Renal cortical epithelial cell (primary cell): ENCODE measurements at places on chromosomes 2 and 18.

DNA sequence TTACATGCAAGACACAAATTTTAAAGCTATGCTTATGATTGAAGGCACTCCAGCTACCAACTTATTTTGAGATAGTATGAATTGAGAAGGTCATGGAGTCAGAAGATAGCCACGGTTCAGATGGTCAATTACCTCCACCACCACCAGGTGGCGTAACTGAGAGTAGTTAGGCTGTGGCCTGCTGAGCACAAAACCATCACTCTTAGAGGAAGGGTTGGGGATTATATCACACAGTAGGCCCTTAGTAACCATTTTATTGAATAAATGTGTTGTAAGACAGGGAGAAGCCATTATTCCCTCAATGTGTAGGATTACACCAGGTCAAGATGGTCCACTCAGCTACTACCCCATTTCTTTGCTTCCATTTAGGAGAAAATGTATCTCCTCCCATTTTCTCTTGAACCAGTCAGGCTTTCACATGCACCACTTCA is 18.8 kb downstream of the KLHL41 start:
- DNase-seq: peak; percentile 39

DNA sequence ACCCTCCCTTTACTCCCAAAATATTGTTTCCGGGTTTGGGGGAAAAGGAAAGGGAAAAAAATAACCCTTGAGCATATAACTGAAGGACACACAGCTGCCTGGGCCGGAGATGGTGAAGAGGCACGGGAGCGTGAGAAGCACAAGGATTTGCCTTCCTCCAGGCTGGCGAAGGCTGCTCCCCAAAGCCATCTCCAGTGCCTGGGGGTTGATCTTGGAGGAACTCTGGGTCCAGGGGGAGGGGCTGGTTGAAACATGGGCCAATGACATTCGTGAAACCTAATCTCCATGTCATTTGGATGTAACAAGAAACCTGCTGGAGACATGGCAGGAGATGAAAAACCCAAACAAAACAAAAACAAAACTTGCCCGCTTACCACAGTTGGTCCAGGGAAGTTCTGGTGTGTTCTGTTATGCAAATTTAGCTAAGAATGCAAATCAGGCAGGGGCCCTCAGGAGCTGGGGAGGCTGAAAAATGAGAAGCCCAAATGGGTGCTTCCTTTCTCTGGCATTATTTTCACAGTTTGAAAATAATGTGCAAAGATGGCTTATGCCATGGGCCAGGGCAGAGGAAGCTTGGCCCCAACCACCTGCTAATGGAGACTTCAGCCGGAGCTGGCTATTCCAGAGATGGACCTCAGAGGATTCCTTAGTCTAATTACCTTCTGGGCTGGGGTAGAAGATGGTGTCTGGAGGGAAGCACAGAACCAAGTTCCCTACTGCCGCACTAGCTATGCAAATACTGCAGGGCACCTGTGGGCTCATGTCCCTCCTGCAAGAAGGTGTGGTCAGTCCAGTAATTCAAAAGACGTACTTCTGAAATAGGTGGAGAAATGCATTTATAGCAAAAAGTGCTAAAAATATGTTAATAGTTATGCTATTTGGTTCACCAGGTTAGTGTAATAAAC is 180.9 kb downstream of the BCL2 start:
- no peak for DNase-seq

DNA sequence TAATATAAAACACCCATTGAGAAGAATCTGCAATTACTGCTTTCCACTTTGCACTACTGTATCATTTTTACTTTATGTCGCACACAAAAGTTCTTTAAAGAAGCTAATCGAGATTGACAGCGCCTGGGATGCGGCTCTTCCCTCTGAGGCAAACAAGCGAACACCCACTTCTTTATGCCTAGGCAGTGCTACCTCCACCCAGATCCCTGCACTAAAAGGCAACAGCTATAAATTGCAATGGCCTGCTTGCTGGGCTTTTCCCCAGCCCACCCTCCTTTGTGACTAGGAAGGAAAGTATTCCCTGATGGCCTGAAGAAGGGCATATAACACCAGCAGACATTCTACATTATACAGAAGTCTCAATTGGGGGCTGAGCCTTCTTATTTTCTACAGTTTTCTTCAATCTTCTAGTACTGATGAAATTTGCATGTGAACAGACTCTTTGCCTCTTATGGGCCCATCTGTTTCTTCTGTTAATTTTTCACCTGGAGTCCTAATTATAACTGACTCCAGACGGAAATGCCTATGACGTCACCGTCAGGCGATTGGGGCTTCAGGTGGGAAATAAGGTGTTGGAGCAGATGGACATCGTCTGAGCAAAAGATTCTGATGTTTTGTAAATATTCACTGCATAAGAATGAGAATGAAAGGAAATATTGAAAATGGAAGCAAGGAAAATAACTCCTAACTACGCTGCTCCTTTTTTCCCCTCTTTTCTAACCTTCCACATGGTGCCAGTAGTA is 138.9 kb upstream of the DCC start:
- DNase-seq: no peak

DNA sequence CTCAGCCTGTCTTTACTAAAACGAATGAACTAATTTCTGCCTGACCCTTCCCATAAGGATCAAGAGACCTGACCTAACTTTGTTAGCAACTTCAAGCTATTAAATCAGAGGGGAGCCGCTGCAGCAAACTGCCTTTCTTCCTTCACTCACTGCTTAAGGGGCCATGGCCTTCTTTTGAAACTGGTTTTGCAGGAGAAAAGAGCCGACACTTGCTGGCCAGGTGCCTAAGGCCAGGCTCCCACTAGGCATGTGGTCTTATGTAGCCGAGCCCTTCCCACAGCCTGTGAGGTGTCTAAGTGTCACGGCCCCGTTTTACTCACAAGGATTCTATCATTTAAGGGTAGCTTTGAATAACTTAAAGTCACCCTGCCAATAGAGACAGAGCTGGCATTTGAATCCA is 130.8 kb downstream of the ZNF236 start:
- peak; percentile 17 for DNase-seq
